HEK293T (cell line): ENCODE measurements at places on chromosomes 5 and 9.

- DNase-seq, result no peak
Observed at GRCh38 chr5:33281431-33281843, 159.3 kb upstream of the TARS1 start.

DNA sequence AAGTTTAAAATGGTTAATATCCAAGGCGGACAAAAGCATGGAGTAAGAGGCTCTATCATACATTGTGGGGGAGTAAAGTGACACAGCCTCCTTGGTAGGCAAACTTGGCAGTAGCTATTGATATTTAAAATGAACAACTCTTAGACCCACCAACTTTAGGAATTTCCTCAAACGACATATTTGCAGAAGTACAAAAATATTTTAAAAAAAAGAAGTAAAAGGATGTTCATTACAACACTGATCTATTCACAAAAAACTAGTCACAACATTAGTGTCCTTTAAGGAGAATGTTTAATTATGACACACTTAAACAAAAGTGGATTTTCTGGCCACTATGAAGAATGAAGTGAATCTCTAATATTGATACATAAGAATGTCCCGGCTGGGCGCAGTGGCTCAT lies 1.7 kb downstream of the ALG2 start:
- no peak for DNase-seq

GRCh38 chr9:16848179-16848578 lies 22.3 kb downstream of the BNC2 start:
- no peak for DNase-seq

DNA sequence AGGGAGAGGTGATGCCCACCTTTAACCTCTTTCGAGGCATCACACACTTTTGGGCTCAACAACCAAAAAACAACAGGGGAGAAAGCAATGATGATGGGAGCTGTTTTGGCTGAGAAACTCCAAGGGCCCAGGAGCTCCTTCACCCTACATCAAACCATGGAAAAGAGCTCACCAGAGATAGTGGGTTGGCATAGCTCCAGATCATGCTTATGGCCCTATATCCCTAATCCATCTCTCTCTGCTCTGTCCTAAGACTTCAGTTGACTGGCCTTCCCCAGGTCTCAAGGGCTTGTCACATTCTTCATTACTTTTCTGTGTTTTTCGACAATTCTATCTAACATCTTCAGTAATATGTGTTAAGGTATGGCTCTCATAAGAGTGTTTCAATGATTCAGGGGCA lies 5.7 kb upstream of the CTSL start:
- DNase-seq, result no peak

GRCh38 chr5:32027093-32027716 lies 146.9 kb downstream of the GOLPH3 start:
- no peak for DNase-seq

- no peak for DNase-seq
Observed at GRCh38 chr9:135505406-135506187, 5.1 kb downstream of the MRPS2 start.

GRCh38 chr5:172114875-172115422 lies 73.1 kb downstream of the STK10 start:
- DNase-seq, result no peak

GRCh38 chr5:150503977-150504620 lies 3.8 kb upstream of the NDST1 start:
- DNase-seq, result no peak

GRCh38 chr5:108735790-108736189 lies 11.9 kb upstream of the FER start:
- DNase-seq, result no peak

DNA sequence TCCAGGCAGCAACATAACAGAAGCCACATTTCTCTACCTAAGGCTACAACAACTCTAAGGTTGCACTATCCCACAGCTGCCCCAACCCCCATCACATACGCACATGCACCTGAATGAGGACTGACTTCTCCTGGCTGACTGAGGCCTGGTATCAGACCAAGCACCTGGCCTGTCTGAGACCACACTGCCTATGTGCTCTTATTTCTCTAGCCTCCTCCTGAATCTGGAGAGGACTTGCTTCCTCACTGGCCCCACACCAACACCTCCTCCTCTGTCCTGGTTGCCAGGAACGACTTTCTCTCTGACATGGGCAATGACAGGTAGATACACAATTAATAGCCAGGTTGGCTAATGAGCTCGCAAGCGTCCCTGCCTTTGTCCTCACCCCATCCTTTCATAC lies 14.9 kb upstream of the VDAC1 start:
- DNase-seq, result no peak

- no peak for DNase-seq
Observed at GRCh38 chr9:109074236-109074889, 45.4 kb downstream of the TMEM245 start.

GRCh38 chr9:106859957-106860720 lies 2.8 kb upstream of the ZNF462 start:
- peak; percentile 23 for DNase-seq

GRCh38 chr5:68343421-68343826 lies 127.9 kb downstream of the PIK3R1 start:
- no peak for DNase-seq

DNA sequence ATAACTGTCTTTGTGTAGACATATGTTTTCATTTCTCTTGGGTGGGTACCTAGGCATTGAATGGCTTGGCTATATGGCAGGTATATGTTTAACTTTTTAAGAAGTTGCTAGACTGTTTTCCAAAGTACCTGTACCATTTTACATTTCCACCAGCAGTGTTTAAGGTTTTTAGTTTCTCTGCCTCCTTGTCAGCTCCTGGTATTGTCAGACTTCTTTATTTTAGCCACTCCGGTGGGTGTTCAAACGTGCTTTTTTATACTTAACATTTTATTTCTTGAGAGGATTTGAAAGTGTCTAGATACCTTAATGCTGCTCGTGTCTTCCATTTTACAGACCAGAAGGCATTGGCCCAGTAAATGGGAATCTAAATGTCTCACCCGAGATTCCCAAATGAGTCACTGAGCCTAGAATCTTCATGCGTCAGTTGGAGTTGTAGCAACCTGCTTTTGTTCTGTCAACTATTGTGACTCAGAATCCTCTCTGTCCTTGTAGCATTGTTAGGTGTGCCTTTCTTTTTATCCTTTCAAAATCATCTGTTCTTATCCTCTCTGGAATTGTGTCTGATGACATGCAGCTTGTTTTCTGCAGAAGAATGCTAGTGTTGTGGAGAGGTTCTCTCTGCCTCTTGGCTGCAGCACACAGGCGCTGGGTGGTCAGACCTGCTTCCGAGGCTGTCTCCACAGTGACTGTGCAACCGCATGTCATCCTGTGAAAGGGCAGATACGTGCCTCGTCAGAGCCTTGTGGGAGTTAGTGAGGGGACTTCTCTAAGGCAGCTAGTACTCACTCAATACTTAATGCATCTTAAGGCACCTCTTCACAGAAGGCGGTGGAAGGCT lies 291.8 kb downstream of the AOPEP start:
- DNase-seq, result no peak

DNA sequence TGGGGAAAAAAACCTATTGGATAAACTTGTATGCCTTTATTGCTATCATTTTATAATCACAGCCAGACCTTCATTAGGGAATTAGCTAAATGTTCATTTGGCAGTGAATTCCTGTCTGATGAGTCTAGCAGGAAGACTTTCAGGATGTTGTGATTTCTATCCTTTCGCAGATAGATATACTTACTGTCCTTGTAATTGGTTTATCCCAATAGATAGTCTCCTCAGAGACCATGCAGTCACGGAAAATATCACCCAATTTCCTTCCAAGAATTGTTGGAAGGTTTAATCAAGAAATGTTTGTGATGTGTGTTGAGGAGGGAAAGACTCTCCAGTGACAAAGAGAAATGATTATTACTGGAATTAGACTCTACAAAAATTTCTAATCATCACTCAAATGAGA lies 1937.9 kb upstream of the WWC1 start:
- no peak for DNase-seq

- DNase-seq, result no peak
Observed at GRCh38 chr5:176818391-176819098, 8.2 kb downstream of the UNC5A start.

DNA sequence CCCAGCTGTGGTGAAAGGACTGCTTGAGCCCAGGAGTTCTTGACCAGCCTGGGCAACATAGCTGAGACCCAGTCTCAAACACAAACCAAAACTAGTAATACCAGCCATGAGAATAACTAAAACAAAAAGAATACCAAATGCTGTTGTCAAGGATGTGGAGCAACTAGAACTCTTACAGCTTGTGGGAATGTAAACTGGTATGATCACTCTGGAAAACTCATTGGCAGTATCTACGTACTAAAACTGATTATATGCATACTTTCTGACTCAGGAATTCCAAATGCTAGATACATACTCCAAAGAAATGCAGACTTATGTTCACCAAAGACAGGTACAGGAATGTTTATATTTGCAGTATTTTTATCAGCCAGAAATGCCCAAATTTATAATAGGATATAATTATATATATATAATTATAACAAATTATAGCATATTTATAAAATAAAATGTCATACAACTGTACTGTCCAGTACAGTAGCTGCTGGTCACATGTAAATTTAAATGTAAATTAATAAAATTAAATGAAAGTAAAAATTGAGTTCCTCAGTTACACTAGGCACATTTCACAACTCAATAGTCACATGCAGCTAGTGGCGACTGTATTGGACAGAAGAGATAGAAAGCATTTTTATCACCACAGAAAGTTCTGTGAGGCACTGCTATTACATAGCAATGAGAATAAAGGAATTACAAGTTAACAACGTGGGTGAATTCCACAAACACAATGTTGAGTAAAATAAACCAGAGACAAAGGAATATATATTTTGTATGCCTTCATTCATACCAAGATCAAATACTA lies 118.5 kb downstream of the GNAQ start:
- DNase-seq, result no peak

- DNase-seq, result no peak
Observed at GRCh38 chr5:141514330-141515133, 25.7 kb downstream of the PCDHGC5 start.

- DNase-seq, result no peak
Observed at GRCh38 chr9:120510816-120511215, 69.2 kb downstream of the CDK5RAP2 start.

DNA sequence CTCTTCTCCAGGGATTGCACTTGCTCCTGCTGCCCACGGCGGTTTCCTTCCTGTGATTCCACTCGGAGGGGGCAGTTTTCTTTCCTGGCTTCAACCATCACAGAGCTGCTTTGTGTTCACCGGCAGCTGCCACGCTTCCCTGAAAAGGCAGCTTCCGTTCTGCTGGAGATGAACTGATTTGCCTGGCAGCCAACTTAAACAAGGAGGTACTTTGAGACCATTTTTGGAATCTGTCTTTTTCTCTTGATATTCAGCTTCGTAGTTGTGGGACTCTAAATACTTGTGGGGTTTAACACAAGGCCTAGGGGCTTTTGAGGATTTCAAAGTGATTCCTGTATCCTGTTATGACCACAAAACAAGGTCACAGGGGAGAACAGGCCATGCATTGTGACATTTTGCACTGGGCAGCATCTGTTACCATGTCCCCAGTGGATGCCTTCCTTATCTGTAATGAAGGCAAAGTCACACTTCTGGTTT lies 192.0 kb downstream of the MTRR start:
- DNase-seq, result no peak

GRCh38 chr9:130308081-130308571 lies 42.6 kb downstream of the HMCN2 start:
- no peak for DNase-seq

GRCh38 chr9:109974143-109974917 lies 194.3 kb downstream of the PALM2AKAP2 start:
- DNase-seq, result no peak

- DNase-seq, result no peak
Observed at GRCh38 chr9:40927260-40927631, 201.2 kb downstream of the FOXD4L6 start.

DNA sequence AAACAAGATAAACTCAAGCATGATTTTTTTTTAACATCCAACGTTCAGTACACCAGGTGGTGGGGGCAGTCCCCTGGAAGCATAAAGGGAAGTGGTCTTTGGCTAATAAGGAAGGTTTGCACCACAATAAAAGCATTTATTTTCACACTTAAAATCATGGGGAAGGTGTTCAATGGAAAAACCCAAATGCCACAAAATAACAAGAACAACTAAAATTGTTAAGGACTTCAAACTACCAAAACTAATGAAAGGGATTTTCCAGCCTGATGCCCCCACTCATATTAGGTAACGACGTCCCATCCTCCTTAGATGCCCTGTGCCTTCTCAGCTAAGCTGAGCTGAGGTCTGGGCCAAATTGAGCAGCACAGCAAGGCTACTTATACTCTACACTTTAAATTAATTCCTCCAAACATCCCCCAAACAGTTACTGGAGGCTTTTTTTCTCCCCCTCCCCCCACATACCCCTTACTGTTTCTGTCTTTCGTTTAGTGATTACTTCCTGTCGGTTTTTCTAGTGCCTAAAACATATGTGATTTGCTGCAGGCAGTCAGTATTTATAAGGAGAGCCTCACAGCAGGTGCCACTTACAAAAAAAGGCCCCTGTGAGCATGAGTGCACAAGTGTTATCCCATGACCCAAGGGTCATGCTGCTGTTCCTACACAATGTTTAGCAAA lies 259.7 kb upstream of the ZNF608 start:
- peak; percentile 60 for DNase-seq

DNA sequence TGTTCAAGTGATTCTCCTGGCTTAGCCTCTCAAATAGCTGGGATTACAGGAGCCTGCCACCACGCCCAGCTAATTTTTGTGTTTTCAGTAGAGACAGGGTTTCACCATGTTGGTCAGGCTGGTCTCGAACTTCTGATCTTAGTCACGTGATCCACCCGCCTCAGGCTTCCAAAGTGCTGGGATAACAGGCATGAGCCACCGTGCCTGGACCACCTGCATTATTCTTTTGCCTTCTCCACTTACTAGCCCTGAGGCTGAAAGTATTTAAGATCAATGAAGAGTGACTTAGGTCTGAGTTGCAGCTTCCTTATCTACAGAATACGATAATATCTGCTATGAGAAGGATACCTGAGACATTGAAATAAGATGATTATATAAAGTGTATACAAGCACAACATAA lies 123.9 kb downstream of the LMNB1 start:
- DNase-seq, result no peak

- DNase-seq, result no peak
Observed at GRCh38 chr5:59164041-59164830, 581.4 kb downstream of the RAB3C start.

- DNase-seq, result no peak
Observed at GRCh38 chr5:156949424-156949823, 13.6 kb downstream of the TIMD4 start.

DNA sequence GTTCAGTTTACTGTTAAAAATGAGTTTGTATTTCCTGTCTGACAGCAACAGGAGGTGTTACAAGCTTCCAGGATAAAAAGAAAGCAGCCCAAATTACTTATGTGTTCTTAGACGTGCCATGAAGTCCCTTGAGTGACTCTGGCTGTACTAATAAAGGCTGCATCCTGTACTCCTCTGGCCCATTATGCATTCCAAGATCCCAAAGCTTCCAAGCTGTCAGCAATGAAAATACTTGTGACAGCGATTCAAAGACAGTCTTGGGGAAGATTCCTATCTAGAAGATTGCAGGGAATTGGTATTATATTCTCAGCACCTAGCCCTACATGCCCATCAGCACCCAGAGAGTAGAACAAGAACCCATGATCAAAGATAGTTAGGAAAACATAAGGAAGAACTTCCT lies 281.6 kb upstream of the TRPC7 start:
- DNase-seq, result no peak

GRCh38 chr5:153594785-153595184 lies 104.3 kb downstream of the GRIA1 start:
- DNase-seq, result no peak

- DNase-seq, result no peak
Observed at GRCh38 chr5:158133369-158133768, 274.4 kb upstream of the CLINT1 start.
